ENCODE measurements at places on chromosomes 1 and 21.
A peak's percentile ranks its signal among the peaks of the same experiment; 100 is the strongest.

DNA sequence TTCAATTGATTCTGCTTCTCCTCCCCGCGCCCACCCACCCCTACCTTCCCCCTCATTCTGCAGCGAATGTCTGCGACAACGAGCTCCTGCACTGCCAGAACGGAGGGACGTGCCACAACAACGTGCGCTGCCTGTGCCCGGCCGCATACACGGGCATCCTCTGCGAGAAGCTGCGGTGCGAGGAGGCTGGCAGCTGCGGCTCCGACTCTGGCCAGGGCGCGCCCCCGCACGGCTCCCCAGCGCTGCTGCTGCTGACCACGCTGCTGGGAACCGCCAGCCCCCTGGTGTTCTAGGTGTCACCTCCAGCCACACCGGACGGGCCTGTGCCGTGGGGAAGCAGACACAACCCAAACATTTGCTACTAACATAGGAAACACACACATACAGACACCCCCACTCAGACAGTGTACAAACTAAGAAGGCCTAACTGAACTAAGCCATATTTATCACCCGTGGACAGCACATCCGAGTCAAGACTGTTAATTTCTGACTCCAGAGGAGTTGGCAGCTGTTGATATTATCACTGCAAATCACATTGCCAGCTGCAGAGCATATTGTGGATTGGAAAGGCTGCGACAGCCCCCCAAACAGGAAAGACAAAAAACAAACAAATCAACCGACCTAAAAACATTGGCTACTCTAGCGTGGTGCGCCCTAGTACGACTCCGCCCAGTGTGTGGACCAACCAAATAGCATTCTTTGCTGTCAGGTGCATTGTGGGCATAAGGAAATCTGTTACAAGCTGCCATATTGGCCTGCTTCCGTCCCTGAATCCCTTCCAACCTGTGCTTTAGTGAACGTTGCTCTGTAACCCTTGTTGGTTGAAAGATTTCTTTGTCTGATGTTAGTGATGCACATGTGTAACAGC, 339.9 kb downstream of the NTNG1 start:
- no peak for DNase-seq

DNA sequence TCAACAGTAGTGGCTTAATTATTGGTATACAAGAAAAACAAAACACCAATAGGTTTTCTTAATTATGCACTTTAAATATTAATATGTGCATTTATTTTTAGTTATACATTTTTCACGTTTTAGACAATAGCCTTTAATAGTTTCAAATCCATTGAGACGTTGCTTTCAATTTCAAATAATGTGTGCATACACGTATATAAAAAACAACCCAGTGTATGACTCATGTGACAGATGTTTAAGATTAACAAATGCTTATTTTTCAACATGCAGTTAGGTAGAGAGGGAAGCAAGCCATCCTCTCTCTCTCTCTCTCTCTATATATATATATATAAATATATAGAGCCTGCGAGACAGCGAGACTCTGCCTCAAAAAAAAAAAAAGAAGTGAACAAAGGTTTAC, 24.3 kb downstream of the EYA3 start:
- no peak for DNase-seq

DNA sequence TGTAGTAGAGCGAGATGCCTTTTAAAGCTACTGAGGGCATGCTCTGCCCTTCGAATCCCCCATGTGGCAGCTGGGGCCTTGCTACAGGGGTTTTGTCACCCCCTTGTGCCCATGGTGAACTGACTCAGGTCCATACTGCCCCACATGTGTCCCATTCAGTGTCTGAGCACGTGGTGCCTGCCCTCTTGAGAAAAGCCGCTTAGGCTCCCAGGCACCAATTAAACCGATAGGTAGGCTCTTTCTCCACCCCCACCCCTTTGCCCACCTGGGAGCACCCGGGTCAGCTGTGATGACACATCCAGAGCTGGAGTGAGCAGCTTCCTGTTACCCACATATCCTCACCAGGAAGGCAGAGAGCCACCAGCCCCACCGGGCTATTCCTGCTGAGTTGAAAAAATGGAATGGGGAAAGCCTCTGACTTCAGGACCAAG, 30.5 kb downstream of the TMCC2 start:
- DNase-seq: no peak

- DNase-seq: no peak
Measured at GRCh38 chr1:94250341-94250740, 13.0 kb upstream of the ARHGAP29 start.

GRCh38 chr21:41766883-41767605, at the start of gene RIPK4:
Gene RIPK4, minus strand, starts transcription at chr21:41767052. Its CDS starts 11 bp downstream, at chr21:41767041.
- DNase-seq: no peak

- DNase-seq: no peak
Measured at GRCh38 chr1:87588495-87588894, 259.8 kb downstream of the LMO4 start.

GRCh38 chr1:85109475-85109874, 61.2 kb upstream of the MCOLN3 start:
- DNase-seq: peak; percentile 49

- DNase-seq: no peak
Measured at GRCh38 chr1:205370780-205371179, 14.1 kb upstream of the KLHDC8A start.

GRCh38 chr1:198909973-198910372, 271.1 kb downstream of the PTPRC start:
- no peak for DNase-seq

GRCh38 chr21:36803051-36803645, 104.2 kb downstream of the SIM2 start:
- no peak for DNase-seq

GRCh38 chr1:184755226-184756065, 788 bp upstream of the EDEM3 start:
- DNase-seq: no peak

GRCh38 chr21:46011267-46011967, 29.8 kb downstream of the COL6A1 start:
- no peak for DNase-seq

DNA sequence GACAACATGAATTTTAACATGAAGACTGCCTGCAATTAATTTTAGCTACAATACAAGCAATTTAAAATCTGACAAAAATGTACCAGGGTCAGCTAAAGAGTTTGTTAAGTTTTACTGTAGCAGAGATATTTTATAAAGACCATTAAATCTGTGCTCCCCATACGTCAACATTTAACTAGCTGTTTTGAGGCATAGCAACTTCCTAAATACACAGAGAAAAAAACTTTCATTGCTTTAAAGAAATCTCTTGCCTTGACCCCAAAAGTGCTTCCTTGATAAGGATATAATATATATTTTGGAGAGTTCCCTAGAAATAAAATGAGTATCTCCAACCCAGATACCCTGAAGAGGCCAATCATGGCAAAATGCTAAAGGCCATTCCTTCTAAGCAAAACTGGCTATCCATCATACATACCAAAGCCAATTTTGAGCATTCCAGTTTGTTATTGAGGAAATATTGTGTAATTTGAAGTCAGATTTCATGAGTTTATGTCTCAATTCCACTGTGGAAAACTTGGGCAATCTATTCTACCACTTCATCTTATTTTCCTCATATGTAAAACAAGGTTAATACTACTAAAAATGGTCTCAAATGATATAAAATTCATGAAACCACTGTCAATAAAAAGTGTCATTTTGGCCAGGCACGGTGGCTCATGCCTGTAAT, 19.1 kb downstream of the ASPM start:
- no peak for DNase-seq

DNA sequence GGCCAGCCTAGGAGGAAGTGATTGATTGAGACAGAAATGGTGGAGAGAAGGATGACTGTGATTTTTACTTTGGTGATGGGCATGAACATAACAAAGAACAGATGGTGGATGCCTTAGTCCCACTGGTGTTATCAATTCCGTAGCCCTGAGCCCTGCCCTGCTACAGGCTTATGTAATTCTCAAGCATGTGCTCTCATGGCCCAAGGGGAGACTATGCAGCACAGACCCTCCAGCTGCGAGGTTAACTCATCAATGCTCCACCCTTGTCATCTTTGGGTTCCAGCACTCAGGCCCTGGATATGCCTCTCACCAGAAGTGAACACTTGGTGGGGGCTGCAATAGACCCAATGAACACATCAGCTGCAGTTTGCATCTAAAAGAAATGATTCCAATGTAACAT, 62.7 kb upstream of the LRRC8D start:
- DNase-seq: no peak

GRCh38 chr1:98732985-98733781, 71.7 kb downstream of the SNX7 start:
- DNase-seq: no peak

DNA sequence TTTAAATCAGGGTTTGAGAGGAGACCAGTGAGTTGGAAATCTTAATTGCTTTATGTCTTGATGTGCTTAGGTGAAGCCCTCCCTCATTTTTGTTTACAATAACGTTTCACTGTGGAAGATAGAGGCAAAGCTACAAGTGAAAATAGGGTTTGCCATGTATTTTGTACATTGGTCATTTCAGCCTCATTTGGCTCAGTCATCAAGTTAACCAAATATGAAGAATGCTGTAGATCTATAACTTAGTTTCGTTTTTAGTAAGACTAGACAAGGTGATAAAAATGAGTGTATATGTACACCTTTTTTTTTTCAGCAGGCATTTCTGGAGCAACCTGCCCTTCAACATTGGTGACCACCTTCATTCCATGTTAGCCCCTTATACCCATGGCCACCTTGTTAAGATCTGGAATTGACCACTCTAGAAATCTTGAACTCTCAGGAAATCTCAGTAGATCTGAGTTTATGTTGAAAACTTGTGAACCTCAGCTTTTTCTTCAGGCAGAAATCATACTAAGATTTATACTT, 2.9 kb downstream of the NFYC start:
- no peak for DNase-seq

GRCh38 chr1:209053587-209053986, 529.9 kb upstream of the CAMK1G start:
- no peak for DNase-seq

- DNase-seq: no peak
Measured at GRCh38 chr1:230972855-230973271, 5.8 kb downstream of the TTC13 start.

- DNase-seq: no peak
Measured at GRCh38 chr21:41801321-41802197, 34.7 kb upstream of the RIPK4 start.

GRCh38 chr1:61439234-61439633, 285.7 kb downstream of the TM2D1 start:
- no peak for DNase-seq
